ENCODE measurements at places on chromosomes 3 and 15.

- no peak for DNase-seq
Measured at GRCh38 chr3:11136830-11137626, 17.3 kb upstream of the HRH1 start.

DNA sequence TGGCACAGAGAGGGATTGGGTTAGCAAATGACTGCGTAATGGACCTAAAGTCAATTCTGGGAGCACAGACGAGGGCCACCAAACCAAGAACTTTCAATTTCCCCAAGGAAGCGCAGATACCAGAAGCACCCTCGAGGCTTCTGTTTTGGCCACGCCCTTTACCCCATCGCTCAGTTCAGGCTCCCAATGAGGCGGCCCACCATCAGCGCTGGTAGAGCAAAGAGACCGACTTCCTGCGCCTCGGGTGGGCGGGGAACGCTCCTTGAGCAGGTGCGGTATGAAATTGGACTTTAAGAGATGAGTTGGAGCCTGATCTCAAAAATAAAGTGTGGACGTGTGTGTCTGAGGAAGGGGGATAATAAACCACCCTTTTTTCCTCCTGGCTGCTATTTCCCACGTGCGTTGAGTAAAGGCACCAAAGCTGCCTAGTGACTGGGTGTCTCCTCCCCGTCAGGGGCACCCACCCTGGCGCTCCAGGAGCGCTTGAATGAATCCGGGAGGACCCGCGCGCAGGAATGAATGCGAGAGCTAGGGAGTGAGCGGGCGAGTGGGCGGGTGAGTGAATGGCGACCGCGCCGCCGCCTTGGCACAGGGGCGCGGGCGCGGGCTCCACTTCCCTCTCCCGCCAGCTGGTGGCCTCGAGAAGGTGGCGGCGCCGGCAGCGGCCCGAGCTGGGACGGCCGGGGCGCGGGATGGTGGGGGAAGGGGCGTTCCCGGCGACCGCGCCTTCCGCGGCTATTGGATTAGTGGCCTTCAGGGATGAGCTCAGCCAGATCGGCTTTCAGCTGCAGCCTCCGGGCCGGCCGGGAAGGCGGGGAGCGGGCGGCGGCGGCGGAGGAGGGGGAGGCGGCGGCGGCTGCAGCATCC is at the start of gene SPSB4:
Gene SPSB4, plus strand, starts transcription at position 772 of the 867 bp plus-strand sequence. CDS start 14,758 bp downstream, outside the sequence.
- peak; percentile 61 for DNase-seq

DNA sequence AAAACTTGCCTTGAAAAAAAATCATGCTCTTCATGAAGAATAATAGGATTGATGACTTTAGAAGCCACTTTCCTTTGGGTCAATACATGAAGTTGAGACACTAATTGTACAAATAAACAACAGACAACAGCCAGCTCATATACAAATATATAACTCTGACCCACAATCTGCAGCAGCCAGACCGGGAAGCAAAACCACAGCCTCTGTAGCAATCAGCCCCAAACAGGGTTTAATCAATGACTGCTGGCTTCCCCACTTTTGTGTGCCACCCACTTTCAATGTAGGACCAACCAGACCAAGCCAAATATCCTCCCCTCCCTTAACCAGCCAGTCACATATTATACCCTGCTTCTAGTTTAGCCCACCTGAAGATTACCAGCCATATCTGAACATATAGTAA is 39.0 kb downstream of the IFT57 start:
- no peak for DNase-seq

GRCh38 chr3:14208977-14209394 is 30.4 kb downstream of the LSM3 start:
- no peak for DNase-seq

DNA sequence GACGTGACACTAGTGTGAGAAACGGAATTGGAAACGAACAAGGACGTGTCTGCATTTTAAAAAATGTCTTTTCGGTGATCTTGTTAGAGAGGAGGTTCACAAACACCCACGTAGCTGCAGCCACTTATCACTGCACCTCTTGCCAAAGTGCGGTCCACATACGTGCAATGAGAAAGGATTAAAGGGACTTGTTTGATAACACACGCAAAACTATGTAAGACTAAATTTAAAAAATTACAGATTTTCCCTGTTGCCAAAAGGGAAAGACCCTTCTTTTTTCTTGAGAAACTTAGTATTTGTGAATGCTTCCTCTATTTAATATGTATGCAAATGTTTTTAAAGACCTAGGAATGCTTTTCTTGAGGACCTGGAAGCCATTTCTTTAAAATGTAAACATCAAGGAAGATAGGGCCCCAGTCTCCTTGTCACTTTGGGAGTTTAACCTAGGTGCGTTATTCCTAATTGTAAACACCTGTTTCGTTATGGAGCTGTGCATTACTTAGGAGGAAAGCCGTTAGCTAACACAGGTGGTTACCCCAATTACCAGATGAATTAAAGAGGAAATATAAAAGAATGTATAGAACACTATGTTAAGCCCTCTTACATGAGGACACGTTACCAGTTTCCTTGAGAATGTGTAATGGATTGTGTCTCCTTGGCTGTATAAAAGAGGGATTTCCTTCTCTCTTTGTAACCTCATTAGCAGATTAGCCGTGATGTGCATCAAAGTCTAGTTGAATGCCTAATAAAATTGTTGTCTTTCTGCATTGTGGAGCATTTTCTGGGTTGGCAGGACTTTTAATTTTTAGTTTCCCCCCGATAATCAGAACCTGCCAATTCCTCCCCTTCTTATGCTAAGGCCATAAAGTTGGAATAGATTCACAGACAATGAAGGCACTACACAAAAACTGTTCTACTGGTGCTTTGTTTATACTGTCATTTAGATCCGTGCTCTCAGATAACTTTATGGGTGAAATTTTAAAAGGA is 1.0 kb downstream of the LEKR1 start:
- DNase-seq, result no peak

DNA sequence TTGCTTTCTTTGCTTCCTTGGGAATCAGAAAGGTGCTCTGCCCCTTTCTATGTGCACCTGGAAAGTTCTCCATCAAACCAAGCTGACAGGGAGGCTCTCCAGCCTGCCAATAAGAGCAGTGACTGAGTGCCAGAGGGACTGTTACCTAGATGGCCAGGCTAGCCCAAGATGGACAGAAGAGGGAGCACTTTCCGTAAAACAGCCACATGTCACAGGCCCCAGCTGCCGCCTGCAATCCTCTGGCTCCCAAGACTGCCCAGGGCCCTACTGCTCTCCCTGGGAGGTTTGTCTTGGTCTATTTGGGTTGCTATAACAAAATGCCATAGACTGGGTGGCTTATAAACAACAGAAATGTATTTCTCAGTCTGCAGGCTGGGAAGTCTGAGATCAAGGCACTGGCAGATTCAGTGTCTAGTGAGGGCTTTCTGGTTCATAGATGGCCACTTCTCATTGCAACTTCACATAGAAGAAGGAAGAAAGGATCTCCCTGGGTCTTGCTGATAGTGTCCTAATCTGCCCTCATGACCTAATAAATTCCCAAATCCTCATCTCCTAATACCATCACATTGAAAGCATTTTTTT is 72.3 kb downstream of the TAMM41 start:
- DNase-seq, result no peak

DNA sequence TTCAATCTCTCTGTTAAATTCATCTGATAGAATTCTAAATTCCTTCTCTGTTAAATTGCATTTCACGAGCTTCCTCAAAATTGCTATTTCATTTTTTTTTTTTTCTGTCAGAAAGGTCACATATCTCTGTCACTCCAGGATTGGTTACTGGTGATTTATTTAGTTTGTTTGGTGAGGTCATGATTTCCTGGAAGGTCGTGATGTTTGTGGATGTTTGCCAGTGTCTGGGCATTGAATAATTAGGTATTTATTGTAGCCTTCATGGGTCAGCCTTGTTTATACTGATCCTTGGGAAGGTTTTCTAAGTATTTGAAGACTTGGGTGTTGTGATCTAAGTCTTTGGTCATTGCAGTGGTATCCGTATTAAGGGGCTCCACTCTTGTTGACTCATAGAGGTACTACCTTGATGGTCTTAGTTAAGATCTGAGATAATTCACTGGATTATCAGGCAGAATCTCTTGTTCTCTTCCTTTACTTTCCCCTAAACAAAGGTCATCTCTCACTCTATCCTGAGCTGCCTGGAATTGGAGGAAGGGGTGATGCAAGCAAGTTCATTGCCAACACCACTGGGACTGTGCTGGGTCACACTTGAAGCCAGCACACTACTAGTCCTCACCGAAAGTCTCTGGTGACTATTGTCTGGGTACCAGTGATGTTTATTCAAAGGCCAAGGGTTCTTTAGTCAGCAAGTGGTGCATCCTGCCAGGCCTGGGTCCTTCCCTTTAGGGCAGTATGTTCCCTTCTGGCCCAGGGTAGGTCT is 231.1 kb downstream of the GBE1 start:
- DNase-seq, result no peak
